ENCODE measurements at places on chromosomes 2 and 18.

GRCh38 chr2:65035351-65035943, 20.8 kb upstream of the CEP68 start:
- no peak for DNase-seq

DNA sequence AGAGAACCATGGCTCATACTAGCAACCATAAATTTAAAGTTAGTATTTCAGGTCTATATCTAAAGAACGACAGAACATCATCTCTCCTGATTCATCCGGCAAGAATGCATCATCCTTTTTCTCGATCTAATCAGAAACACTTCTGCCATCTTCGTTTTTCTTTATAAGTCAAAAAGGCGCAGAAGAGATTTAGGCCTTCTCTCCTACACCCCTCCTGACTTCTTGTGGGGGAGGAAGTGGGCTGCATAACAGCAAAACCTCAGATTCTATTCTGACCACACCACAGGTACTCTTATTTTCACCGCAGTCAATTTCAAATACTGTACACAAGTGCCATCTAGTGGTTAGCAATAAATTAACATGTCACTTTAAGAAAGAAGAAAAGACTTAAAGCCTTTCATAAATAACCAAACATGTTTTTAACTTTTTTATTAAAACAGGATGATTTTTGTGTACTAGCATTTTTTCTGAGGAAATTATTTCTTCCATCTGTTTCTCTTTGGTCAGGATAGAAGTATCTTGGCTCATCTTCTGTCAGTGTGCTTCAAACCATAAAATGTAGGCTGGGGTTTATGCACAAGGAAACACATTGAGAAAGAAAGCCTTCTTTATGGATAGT, 48.4 kb upstream of the PIK3C3 start:
- DNase-seq = peak; percentile 59

GRCh38 chr2:79638954-79639353, 126.1 kb downstream of the CTNNA2 start:
- no peak for DNase-seq

GRCh38 chr2:128585706-128586105, 267.0 kb upstream of the HS6ST1 start:
- DNase-seq = peak; percentile 85

- no peak for DNase-seq
Observed at GRCh38 chr2:129673847-129674711, 305.4 kb upstream of the RAB6C start.

DNA sequence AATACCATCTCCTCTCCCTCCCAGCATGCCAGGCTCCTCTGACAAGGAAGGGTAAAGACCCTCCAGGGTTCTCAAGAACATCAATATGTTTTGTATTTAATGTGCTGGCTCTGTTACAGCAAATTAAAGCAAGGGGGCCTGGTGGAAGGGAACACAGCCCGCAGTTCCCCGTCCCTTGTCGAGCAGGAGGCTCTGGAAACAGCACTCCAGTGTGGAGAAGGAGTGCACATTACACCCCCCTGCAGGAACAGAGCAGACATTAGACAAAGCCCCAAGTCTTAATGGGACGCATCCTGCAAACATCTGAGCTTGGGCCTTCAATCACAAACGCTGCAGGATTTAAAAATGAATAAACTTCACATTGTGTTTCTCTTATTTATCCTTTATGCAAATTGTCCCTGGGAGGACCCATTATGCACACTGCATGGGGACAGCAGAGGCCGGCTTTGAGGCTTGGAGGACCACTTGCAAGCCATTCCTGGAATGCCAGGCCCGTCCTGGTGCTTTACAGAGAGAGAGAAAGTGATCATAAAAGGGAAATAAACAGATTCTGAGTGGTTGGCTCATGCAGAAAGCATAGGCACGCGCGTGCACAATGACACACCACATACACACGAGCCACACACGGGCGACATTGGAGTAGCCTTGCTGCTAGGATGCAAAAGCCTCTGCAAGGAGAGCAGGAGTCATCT, 328.7 kb downstream of the SMAD2 start:
- no peak for DNase-seq

- no peak for DNase-seq
Observed at GRCh38 chr18:23359421-23359820, 93.7 kb upstream of the RIOK3 start.

GRCh38 chr2:126953483-126953882, 54.8 kb downstream of the TEX51 start:
- DNase-seq = no peak

- peak; percentile 80 for DNase-seq
Observed at GRCh38 chr2:67600946-67601345, 203.8 kb downstream of the ETAA1 start.

GRCh38 chr2:2707206-2707991, 376.3 kb upstream of the MYT1L start:
- no peak for DNase-seq

GRCh38 chr2:60808330-60808801, 52.3 kb downstream of the PAPOLG start:
- DNase-seq = no peak

DNA sequence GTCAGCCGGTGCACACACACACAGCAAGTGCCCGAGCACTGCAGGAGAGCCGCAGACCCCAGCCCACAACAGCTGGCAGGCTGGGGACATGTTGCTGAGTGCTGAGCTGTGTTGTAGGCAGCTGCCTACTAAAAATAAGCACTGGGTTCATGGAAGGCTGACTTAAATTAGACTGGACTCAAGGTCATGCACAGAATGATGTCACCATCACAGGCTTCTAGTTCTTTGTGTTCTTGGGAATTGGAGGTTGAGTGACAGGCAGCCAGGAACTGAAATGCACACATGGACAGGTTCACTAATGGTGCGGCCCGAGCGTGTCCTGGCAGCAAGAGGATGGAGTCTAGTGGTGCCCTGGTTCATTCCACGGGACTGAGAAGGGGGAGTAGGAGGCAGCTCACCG, 71.3 kb downstream of the VWA3B start:
- no peak for DNase-seq

DNA sequence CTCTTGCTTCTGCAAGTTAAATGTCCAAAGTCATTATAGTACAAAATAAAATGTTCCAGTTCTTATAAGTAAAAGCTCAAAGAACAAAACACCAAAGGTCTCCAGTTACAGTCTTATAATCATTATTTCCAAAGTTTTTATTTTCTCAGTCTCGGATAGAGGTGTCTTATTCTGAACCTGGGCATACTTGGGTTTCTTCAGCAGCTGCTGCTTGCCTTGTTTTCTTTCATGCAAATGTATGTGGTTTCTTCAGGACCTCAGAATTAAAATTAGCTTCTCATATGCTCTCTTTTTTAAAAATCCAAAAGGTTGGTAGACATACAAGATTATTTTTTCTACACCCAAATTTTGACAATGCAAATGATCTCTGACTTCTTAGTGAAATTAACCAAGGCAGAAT, 383.0 kb downstream of the METTL4 start:
- DNase-seq = no peak

DNA sequence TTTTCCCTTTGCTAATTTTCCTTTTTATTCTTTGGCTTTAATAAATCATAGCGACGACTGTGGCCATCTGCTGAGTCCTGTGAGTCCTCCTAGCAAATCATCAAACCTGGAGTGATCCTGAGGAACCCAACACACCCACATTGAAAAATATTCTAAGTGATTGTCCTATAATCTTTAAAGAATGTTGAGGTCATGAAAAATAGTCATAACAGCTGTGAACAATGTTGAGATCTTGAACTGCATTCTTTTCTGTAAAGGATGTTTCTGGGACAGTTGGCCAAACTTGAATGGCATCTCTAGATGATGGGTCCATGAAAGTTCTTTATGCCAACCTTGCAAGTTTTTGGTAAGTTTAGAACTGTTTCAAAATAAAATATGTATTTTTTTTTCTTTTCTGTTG, 53.2 kb upstream of the ADAM23 start:
- DNase-seq = no peak

DNA sequence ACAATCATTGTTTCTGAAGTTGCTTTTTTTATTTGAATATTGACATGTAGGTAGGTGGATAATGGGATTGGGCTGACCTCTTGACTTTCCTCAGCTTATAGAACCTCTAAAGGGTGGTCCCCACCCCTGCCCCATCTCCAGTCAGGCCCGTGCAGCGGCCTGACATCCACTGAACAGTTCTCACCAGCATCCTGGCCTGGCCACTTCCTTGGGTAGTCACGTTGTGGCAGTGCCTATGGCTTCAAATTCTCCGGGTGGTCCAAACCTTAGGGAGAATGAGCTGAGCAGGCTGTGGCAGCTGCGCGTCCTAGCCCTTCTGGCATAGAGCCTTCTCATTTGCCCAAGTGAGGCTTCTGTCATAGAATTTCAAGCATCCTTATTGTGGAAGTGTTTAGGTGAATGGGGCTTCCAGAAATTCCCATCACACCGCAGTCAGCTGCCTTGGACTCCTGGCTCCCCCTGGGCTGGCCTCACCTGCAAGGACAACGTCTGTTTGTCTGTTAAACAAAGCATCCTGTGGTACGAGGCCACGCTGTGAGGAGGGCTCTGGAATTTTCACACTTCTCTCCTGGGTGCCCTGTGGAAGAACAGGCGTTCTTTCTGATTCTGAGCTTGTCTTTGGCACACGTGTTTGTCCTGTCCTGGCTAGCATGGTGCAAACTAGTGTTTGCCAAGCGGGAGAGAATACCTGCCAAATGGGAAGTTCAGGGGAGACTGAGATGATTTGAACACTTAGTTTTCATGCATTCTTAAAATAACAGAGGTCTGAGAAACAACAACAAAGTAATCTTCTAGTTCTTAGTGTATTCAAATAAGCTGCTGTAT, 31.8 kb upstream of the OTOS start:
- no peak for DNase-seq

GRCh38 chr2:94986392-94986963, 39.0 kb upstream of the MAL start:
- DNase-seq = peak; percentile 61

DNA sequence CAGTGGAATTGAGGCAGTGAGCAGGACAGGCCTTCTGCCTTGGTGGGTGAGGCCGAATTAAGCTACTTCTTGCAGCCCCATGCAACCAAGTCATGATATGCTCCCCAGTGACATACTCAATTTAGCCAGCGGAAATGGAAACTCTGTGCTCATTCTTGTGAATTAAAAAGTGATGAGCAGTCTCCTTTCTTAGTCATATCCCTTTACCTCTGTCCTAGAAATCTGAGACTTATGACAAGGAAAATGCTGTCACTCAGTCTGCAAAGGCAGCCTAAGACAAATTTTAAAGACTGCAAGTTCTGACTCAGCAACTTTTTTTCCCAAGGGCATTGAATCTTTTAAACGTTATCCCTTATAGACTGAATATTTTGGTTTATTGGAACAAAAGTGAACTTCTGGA, 218.2 kb downstream of the SH3BP4 start:
- DNase-seq = peak; percentile 86

- no peak for DNase-seq
Observed at GRCh38 chr2:159795841-159796690, 1.9 kb downstream of the CD302 start.

DNA sequence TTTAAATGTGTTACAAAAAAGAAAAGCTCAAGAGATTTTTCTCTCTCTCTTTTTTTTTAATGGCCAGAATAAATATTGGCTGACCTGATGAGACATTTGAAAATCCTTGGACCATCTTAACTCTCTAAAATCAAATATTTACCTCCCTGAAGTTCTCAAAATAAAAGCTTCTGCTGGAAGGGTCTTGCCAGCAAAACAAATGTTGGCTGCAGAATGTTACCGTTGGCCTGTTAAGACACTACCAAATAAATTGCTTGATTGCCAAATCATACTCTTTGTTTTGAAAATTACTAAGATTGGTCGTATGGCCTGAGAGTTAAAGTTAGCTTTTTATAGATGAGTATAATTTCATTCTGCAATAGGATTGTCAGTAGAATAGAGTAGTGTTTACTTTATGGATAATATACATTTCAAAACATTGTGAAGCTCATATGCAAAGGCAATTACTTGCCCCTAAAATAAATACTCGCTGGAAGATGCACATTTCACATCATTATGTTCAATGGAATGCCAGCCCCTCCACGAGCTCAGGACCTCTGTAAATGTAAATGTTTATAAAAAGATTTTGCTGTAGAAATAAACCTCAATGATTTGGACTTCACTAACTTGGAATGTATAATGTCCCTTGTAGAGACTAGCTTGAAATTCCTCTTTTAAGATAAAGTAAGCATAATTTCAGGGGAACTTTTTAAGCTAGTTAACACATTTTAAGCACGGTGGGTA, 193.4 kb downstream of the SOX11 start:
- no peak for DNase-seq

GRCh38 chr2:192696857-192697256, 502.1 kb upstream of the TMEFF2 start:
- DNase-seq = no peak

GRCh38 chr18:59814891-59815290, 84.9 kb upstream of the PMAIP1 start:
- DNase-seq = peak; percentile 97

DNA sequence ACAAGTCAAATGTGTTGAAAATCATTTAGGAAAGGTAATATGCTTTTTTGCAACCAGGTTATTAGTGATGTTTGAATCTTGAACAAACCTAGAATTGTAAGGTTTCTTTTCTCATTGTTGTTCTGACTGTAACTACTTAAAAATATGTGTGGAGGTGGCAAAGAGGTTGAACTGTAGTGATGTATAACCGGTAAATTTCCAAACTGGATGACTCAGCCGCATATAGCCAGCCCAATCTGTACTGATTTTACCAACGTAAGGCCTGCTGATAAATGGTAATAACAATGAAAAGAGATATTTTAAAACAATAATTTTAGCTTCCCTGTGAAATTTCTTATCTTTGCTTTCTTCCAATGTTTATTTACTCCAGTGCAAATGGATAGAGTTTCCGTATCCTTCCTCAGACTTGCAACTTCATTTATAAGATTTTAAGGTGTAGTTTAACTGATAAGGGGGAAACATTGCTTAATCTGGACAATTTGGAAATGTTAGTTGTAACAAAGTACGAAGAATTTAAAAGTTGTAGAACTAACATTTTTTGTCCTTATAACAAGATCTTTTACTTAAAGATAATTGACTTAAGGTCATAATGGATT, 1170.4 kb upstream of the ZEB2 start:
- DNase-seq = no peak

DNA sequence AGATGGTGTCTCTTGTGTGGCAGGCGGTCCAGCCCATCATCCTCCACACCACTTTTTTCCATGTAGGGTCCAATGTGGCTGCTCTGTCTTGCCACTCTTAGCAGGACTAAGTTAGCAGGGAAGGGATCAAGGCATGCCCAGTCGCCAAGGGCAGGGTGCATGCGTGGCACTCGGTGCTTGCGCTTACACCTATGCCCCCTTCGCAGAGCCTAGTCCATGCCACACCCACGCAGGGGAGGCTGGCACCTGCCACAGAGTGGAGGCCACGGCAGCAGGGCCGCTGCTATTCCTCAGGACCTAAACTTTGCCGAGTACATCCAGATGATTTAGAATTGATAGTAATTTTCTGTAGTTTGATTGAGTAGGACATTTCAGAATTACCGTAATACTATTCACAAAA, 59.5 kb downstream of the RALBP1 start:
- no peak for DNase-seq

- no peak for DNase-seq
Observed at GRCh38 chr2:120683701-120684100, 52.0 kb upstream of the GLI2 start.

GRCh38 chr2:64052463-64053241, 33.4 kb upstream of the VPS54 start:
- DNase-seq = no peak

All from EH (cell line).